H54 (cell line): ENCODE measurements at places on chromosomes 5 and 9.

DNA sequence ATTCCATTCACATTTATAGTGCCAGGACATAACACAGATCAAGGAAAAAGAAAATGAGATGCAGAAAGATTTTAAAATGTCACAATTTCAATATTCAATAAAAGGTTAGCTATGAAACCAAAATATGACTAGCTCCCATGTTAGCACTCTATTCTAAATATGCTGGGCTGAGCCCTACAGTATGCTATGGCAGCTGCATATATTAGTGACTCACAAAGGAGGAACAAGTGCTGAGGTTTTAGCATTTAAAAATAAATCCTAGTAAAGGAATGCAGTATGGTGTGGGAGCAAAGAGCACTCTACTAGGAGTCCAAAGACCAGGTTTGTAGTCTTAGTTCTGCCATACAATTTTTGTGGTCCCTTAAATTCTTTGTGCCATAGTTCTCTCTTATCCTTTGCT lies 118.4 kb downstream of the OXCT1 start:
- DNase-seq: no peak

GRCh38 chr9:134671341-134672113 lies 29.9 kb downstream of the COL5A1 start:
- no peak for DNase-seq

GRCh38 chr9:3719286-3719685 lies 193.5 kb upstream of the RFX3 start:
- no peak for DNase-seq

DNA sequence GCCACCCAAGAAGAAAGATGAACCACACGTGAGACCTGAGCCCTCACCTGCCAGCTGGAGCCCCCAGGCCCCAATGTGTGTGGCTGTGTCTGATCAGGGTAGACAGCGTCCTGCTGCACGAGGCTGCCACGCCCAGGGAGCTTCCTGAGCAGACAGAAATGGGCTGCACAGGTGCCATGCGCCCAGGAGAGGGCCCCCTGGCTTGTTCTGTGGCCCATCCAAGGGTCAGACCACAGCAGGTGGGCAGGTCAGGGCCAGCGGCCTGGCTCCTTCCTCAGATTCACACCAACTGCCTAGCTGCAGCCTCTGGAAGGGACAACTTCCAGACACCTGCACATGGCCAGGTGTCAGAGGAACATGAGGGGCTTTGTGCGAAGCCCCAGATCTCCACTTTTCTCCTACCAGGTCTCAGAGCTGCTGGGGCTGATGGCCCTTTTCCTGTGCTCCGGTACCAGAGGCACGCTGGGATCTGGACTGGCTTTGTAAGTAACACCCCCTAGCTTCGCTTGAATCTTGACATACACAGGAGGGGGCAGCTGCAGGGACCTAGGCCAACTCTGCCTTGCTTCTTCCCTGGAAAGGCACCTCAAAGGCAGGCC lies 10.8 kb downstream of the SARDH start:
- no peak for DNase-seq

DNA sequence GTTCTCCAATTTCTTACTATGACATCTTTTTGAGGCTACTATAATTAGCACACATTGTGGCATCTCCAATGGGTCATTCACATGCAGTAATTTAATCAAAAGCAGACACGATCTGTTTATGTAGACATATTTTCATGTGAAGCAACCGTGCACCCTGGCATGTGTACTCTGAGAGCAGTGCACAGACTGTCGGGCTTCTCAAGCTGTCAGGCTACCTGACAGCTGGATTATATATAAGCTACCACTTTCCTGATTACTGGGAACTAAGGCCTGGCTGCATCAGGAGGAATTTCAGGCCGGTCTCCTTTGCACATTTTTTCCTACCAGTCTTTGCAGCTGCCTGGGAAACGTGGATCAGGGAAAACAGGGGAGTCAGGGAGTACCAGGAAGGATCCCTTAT lies 197.5 kb downstream of the MAPKAP1 start:
- no peak for DNase-seq

DNA sequence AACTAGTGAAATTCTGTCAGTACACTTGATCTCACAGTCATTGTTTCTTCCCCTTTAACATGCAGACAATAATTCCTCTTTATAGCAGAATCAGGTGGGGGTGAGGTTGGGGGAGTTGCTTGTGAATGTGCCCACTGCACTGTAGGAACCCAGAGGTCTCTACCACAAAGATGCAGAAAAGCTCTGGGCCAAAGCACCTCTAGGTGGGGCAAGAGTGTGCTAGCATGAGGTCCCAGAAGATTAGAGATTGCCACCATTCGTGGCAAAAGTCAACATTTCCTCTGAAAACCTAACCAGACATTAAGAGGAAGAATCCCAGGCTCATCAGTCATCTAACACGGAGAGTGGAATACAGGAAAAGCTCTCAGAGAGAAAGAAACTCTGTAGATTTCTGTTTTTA lies 74.5 kb downstream of the PTCD2 start:
- no peak for DNase-seq

GRCh38 chr9:76032797-76033373 lies 142.4 kb downstream of the PCSK5 start:
- DNase-seq: no peak

GRCh38 chr9:109599131-109599530 lies 101.0 kb upstream of the PTPN3 start:
- DNase-seq: no peak

DNA sequence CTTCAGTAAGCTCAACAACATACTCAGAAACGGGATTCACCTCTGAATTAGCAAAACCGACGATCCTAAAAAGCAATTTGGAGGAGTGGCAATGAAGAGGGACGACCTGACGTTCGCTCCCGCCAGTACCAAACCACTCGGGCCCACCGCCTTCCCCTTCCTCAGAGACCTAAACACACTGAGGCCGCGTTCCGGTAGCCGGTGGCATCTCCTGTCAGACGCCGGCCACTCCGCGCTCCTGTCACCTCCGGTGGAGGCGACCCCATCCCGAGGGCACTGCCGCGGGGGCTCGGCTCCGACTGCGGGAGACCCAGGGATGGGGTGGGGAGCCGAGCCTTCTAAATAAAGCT lies 617 bp downstream of the PPP6C start:
- peak; percentile 40 for DNase-seq

DNA sequence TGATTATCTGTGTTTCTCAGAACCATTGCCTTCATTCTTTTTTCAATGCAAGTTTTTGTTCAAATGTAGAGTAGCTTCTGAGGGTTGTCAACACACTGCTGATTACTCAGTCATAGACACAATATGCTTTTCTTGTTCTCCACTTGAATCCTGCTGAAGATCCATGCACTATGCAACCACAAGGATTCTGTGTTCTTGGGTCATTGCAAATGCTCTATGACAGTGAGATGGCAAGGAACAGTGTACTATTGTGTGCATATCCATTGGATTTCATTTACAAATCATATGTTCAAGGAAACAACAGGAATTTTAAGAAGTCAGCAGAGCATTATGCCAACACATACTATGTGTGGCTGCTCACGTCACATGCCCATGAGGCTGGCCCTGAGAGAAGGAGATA lies 1590.2 kb downstream of the EFNA5 start:
- no peak for DNase-seq

GRCh38 chr5:170427672-170428236 lies 38.6 kb upstream of the KCNMB1 start:
- DNase-seq: no peak

DNA sequence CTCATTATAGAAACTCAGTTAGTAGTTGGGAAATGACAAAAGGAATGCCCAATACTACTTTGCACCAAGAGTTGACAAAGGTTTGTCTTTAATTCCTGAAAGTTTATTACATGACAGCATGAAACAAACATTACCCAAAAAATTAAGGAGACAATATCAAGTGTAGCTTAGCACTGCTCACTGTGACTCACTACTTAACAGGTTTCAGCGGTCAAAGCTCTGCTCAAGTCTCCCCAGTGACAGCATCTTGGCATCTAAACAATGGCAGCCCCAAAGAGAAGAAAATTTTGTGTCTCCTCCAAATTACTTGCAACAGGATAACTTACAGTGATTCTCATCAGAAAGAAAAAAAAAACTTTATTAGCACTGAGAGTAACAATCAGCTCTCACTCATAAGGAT lies 1030.2 kb downstream of the EFNA5 start:
- DNase-seq: no peak

DNA sequence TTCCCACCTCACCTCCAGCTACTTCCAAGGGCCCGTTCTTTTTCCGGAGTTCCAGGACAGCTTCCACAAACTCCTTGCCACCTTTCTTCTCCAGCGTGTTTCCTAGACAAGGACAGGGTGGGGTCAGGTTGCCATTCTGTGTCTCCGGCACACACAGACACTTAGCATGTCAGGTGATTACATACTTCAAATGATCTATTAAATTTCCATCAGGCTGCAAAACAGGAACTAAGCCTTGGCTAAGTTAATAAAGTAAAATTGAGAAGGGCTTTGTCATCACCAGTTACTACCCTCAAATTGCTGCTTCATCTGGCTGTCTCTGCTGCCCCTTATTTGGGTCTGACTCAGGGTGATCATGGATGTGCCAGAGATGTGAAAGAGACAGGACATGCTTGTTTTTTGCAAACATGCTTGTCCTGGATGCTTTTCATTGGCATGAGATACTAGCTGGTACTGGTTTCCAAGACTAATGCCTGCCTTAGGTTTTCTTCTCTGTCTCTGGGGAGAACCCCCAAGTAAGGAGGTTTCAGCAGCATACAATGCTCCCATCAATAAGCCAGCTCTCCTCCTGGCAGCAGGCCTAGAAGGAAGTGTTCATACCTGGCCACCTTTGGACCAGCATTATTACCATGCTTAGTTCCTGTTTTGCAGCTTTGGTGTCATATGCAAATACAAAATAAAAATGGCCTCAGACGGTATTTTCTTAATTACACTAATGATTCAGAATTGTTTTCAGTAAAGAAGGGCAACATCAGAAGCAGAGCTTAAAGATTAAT lies 52.9 kb downstream of the MACROH2A1 start:
- DNase-seq: no peak

DNA sequence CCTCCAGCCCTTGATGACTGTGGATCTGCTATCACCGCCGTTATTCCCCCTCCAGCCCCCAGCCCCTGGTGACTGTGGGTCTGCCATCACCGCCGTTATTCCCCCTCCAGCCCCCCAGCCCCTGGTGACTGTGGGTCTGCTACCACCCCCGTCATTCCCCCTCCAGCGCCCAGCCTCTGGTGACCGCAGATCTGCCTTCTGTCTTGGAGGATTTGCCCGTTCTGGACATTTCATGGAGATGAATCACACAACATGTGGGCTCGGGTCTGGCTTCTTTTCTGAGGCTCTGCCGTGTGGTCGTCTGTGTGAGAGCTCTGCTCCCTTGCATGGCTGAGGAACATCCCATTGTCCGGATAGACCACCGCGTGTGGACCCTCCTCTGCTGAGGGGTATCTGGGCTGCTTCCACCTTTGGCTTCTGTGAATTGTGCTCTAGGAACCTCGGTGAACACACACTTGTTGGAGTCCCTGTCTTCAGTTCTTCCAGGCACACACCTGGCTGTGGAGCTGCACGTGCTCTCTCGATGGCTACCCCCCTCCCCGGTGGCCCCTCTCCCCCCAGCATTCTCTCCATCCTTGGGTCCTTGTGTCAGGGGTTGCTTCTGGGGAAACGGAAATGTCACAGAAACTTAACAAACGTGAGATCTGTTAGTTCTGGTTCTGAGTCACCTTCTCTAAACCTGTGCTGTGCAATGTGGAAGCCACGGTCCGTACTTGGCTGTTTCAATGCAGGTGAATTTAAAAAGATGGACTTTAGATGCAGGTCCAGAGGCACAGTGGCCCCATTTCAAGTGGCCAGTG lies 105.3 kb upstream of the COL5A1 start:
- DNase-seq: peak; percentile 92

DNA sequence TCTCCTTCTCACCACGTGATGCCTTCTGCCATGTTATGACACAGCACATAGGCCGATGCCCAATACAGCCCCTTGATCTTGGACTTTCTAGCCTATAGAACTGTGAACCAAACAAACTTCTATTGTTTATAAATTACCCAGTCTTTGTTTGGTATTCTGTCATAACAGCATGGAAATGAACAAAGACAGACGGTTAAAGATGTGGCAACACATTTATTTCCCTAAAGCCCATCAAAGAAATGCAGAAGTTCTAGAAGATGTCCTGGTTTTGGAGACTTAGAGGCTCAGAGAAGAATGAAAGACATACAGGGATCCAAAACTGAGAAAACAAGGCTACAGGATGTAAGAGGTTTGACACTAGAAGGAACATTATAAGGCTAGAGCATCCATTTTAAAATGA lies 600.8 kb upstream of the DAB2 start:
- no peak for DNase-seq

GRCh38 chr9:16348531-16348930 lies 521.9 kb downstream of the BNC2 start:
- no peak for DNase-seq

DNA sequence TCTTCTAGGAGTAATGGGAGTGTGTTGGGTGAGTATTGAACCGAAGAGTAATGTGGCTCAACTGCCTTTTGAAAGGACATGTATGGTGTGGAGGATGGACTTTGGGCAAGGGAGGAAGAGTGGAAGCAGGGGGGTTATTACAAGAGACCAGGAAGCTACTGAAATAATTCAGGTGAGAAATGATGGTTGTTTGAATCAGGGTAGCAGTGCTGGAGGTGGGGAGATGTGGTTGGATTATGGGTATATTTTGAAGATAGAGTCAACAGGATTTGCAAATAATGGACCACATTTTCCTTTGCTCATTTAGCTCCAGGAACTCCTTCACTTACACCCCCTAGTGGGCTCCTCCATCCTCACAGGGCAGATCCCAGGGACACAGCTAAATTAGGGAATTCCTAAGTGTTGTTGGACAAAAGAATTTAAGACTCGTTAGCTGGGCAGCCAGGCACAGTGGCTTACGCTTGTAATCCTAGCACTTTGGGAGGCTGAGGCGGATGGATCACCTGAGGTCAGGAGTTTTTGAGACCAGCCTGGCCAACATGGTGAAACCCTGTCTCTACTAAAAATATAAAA lies 1.2 kb upstream of the SLC4A9 start:
- DNase-seq: no peak

- DNase-seq: no peak
Measured at GRCh38 chr5:140671472-140672125, 1.8 kb downstream of the DND1 start.

DNA sequence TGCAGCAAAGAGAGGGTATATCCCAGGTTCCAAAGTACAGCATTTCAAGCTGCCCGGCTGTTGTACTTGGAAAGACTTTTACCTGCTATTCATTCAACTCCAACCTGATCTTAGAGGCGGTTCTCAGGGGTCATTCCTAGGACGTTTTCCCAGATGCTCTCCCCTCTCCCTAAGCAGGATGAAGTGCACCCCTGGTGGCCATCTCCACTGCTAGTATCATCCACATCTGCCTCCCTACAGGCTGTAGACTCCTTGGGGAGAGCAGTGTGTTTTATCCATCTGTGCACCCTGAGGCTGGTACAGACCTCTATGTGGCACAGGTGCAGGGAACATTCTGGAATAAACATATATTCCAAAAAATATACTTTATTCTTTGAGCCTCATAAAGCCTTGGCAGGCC lies 56.8 kb downstream of the PTPN3 start:
- DNase-seq: peak; percentile 23

DNA sequence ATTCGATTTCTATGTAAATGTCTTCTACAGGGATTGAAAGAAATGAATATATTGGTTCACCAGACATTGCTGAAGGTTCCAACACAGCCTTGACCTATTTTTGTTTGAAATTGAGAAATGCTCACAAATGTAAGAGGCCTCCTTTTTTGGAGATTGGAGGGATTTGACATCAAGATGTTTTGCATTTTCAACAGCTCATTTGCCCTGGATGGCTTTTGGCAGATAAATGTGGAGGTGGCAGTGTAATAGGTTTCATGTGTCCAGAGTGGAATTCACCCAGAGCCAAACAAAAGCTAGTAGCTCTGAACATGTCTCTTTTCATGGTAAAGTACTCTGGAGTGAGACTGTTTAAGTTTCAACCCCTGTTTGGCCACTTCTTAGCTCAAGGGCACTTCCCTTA lies 77.3 kb downstream of the PALM2AKAP2 start:
- no peak for DNase-seq

GRCh38 chr9:75001719-75002421 lies 26.2 kb downstream of the CARNMT1 start:
- DNase-seq: peak; percentile 12
